Activated CD8-positive, alpha-beta memory T cell treated with anti-CD3 and anti-CD28 coated beads for 24 hours (primary cell): ENCODE measurements at places on chromosomes 7 and 10.

DNA sequence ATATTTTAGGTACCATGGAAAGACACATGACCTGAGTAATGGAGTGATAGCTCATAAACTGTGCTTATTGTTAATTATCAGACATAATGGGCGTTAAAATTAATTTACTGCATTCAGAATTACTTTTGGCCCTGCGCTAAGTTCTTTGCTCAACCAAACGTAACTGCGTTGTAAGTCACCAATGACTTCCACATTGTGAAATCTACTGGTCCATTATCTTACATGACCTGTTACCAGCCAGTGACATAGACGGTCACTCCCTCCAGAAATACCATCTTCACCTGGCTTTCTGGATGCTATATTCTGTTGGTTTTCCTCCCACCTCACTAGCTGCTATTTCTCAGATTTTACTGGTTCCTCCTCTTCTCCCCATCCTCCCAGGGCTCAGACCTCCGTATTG, 5.0 kb upstream of the GIGYF1 start:
- DNase-seq, result no peak

DNA sequence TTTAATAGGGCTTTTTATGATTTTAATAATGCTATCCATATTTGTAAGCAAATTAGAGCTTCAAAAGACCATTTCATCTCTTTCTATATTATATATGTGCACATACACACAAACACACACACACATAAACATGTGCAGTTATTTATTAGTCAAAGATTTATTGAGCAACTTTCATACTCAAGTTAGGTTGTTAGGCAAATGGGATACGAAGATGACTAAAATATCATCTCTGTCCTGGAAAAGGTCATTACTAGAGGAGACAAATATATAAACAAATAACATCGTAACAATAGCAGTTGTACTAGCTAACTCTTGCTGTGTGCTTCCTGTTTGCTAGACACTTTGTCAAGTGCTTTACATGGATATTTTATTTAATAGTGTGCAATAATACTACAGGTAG, 307.9 kb downstream of the SNX13 start:
- DNase-seq, result no peak

- no peak for DNase-seq
Observed at GRCh38 chr7:54879776-54880175, 120.8 kb upstream of the SEC61G start.

DNA sequence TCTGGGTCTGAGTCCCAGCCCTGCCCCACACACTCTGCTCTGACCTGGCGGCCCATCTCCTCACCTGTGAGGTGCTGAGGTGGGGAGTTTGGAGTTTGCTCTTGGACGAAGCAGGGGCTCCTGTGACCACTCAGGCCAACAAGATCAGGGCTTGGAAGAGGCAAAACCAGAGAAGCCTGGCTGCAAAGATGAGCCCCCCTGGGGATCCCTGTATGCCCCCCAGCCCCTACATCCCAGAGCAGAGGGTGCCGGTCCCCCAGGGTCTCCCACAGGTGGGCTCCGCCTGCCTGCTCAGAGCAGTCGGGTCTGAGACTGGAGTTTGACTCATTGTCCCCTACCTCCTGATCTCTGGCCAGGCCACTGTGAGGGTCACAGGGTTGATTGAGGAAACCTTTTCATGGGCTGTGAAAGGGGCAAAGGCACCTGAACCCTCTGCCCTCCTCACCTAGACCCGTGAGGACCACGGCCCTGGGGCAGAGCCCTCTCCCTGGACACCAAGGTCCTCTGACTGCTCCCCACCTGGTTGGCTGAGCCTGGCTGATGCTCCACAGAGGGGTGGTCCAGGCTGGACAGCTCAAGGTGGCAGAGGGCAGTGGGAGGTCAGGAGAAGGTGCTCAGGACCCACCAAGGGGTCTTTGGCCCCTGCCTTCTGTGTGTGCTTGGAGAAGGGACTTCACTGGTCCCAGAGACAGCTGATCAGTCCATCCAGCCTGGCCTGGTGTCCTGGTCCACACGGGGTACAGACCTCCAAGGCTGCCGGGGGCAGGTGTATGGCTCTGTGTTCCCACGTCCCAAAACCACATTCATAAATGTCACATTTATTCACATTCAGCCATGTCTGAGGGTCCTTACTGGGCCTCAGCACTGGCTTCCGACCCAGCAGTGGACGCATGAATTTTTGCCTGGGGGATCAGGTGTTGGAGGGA, 9.1 kb upstream of the SCART1 start:
- DNase-seq, result no peak

GRCh38 chr7:47478926-47479711, 102.8 kb downstream of the TNS3 start:
- no peak for DNase-seq

- no peak for DNase-seq
Observed at GRCh38 chr7:17625043-17625442, 315.3 kb downstream of the SNX13 start.

DNA sequence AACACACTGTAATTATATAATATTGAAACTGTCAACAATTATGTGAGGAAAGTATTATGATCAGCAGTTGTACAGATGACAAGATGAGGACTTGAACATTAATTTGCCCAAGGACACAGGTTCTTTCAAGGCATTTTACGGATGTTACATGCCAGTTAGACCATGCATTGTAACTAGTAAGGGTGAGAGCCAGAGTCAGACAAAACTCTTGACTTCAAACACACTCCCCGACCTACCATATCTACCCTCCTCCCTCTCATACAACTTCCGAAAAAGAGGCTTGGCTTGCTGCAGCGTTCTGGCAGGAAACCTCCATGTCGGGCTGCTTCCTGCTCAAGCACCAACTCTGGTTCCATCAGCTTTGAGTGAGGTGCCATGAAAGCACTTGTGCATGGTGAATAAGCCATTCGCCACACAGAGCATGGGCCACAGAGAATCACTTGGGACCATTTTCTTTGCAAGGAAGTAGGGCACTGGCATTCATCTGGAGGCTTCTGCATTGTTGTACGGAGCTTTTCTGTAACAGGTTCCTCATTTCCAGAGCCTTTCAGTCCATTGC, 53.2 kb downstream of the FOXI2 start:
- DNase-seq, result no peak

DNA sequence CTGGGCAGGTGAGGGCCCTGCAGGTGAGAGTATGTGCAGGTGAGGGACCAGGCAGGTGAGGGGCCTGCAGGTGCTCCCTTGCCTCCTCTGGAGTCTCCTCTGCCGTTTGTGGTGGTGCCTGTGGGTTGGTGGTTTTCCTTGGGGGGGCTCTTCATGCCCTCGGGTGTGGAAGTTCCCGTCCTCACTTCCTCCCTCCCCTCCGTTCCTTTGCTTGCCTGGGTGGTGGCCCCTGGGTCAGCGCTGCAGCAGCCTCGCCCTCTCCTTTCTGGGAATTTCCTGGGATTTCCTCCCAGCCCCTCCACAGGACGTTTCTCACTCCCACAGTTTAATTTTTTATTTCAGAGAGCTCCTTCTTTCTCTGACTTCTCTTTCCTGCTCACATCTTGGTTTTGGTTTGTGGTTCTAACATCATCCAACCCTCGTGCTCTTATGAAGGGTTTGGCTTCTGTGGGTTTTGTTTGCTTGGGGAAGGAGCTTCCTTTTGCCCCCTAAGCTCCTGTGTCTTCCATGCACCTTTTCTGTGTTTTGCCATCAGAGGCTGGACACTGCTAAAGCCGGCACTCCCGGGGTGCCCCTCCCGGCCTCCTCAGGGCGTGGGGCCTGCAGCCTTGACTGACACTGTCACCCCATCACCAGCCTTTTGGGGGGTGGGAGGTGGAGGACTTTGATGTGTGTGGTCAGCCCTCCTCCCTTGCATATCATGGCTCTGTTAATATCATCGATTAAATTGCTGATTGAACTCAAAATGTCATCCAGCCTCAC, 29.2 kb upstream of the ADGRA1 start:
- DNase-seq, result no peak

DNA sequence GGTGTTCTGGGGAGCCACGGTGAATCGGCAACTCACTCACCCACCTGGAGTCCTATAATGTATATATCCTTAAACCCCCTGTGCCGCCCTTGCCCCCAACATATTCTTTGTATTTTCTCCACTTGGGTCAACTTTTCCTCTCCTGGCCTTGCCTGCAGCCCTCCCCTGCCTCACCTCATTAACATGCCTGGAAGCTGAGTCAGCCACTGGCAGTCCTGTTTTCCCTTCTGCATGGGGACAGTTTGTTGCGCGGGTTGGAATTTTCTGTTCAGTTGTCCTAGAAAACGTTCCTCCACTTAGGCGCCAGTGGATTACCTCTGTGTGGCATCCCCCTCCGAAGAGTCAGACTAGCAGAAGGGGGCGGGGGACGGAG, 97.4 kb downstream of the C10orf105 start:
- DNase-seq, result no peak

GRCh38 chr10:29508554-29509244, 126.1 kb downstream of the SVIL start:
- no peak for DNase-seq

DNA sequence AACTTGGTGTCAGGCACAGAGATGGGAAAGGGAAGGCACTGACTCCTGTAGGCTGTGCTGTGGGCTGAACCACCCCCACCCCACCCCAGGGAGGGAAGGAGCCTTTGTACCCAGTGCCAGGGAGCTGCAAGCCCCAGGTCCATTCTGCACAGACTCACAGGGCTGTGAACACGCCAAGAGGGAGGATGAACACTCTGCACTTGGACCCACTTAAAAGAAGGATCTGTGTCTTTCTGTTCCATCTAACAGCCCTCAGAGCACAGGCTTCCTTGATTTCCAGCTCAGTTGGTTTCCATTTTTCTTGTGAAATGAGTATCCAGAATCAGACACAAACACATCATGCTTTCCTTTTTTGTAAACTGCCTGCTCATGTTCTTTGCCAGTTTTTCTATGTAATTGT, 84.9 kb downstream of the GRB10 start:
- DNase-seq, result no peak

DNA sequence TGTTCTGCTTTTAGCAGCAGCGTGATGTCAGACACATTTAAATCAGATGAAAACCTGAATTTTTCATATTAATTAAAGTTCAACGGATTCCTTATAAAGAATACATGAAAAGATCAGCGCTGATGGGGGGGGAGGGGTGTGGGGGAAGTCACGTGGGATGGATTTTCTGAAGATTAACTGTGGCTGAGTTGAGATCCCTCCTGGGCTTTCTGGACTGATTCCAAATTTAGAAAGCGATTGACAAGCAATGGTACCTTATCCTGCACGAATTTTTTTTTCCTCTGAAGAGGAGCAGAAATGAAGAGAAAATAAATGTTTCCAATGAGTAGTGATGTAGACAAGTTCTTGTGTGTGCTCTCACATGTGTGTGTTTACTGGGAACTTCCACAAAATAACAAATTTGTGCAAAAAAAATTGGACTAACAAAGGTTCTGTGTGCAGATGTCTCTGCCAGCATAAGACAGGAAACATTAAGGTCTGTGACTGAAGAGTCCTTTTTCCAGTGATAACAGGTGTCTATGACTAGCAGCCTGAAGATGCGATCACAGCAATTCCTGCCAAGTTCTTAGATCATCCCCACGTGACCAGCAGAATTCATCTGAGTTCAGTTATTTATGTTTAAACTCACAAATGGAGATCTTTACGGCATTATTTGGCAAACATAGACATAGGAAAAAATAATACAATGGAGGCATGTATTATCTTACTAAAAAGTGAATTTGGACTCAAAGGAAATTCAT, 585.2 kb upstream of the CELF2 start:
- no peak for DNase-seq

DNA sequence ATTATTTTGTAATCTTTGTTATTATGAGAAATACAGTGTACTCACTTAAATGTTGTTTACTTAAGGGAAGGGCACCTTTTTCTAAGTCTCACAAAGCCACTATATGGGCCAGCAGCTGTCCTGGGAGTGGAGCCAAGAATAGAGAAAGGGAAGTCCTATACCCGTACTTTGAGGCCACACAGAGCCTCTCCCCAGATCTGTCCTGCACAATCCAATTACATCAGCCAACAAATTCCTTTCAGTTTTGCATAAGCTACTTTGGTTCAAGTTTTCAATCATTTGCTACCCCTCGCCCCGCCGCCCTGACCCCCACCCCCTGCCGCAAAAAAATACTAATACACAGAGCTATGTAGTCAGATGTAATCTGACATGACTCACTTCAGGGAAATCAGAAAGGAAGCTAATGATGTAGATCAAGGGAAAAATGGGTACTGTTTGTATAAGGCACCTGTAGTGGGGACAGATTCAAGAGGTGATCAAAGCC, 297.4 kb upstream of the NEBL start:
- DNase-seq, result no peak

DNA sequence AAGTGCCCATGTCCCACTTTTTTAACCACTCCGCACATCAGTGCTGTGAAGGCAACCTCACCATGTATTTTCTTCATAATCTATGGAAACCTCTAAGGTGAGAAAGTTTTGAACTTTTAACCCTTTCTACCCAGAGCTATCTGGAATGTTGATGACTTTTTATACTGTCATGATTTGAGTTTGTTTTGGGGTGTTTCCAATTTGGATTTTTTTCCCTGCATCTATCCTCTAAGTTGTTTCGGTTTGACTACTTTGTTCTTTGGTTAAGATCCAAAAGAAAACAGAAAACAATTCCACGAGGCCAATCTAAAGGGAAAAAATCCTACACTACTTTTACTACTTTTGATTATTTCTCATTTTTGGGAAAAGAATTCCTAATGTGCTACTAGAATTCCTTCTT, 279.7 kb downstream of the USP6NL start:
- no peak for DNase-seq

GRCh38 chr10:119807960-119808697, 64.5 kb downstream of the MCMBP start:
- no peak for DNase-seq

DNA sequence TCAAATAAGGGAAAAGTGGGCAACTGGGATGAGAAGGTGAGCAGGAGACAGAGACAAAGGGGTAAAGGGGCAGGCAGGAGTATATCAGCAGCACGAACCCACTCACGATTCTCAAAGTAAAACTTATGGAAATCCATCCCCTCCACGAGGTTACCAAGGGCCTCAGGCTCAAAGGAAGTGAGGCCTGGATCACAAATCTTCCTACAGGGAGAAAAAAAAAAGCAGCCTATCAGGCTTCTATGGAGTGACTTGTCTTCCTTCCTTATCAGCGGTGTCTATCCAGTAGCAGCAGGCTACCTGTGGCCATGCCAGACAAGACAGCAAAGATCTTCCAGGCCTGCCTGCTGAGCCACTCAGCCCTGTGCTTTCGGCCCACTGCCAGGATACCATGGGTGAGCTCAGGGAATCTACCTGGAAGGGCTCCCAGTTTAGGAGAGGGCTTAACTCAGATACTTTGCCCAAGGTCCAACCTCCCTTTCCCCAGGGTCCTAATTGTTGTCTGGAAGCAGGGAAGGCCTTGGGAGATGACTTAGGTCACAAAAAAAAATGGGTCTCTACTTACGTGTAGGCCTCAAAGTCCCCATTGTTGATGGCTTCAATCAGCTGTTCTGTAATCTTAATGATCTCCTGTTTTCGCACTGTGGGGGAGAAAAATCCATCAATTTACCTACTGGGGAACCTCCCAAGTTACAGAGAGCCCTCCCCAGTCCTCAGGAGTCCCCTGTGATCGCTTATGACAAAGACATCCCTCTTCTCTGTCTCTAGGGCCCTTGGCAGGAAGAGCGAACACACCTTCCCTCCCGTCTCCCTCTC, 5.7 kb upstream of the NDST2 start:
- no peak for DNase-seq

- DNase-seq, result no peak
Observed at GRCh38 chr10:34705563-34705962, 109.5 kb downstream of the PARD3 start.

- DNase-seq, result no peak
Observed at GRCh38 chr10:126673565-126673964, 3.1 kb upstream of the C10orf90 start.
